ENCODE measurements at places on chromosomes 6 and 20. TPM values are rescaled to one million over a fixed set of nuclear protein-coding genes. Genes with fewer than 3 reads are reported as not detected.

DNA sequence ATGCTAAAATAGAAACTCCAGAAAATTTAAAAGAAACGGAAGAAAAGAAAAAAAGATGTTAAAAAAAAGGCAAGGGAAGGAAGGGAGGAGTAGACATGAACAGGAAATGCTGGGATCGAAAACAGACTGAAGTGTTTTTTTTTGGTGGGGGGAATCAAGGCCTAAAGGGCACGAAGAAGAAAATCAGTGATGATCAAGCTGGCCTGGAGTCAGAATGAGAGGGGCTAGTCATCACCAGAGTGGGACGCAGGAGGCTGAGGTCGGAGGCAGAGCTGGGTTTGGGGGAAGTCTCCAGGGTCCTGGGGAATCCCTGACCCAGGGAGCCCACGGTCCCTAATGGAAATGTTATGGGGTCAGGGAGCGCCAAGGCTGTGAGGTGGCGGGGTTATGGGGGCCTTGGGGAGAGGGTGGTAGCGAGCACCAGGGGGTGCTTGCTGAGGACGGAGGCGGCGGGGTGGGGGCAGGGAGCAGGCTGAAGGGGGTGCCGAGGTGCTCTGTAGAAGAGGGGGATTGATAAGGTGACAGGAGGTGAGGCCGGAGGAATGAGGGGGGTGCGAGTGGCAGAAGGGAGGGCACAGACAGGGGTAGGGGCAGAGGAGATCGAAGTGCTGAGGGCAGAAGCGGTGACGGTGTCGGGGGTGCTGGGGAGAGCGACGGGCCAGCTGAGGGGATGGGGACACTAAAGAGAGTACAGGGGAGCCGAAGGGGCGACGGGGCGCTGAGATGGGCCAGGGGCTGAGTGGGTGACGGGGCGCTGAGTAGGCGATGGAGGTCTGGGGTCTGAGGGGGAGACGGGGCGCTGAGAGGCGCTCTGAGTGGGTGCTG, 684 bp downstream of the ZNFX1 start:
- peak overlapping the region; percentile 100 for H3K4me3 ChIP-seq
- DNase-seq: peak; percentile 79
- peaks cover 75% of the 10 kb centered on the region for H3K36me3 ChIP-seq
- peak overlapping the region; percentile 100 for H3K27ac ChIP-seq
- H3K27me3 ChIP-seq: no peaks in the 10 kb centered on the region

DNA sequence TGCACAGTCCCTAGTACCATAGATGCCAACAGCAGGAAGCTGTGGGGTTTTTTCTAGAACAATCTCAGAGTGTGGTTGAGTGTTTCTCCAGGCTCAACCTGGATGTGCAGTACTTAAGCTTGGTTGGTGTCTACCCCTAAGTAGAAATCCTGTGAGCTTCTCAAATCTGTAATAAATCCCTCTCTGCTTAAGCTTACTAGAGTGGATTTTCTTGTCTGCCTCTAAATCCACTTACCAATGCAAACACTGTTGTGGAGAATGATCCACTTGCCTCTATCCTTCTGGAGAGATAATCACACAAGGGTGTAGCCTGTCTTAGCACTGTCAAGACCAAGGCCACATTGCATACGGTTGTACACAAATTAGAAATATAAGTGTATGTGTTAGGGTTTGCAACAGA, 43.3 kb upstream of the CLIC5 start:
- H3K36me3 ChIP-seq: peaks cover 1% of the 10 kb centered on the region
- H3K27me3 ChIP-seq: peaks cover 38% of the 10 kb centered on the region
- H3K4me3 ChIP-seq: no peak overlapping the region

The ADGB gene
- total RNA-seq: 0.14 TPM

DNA sequence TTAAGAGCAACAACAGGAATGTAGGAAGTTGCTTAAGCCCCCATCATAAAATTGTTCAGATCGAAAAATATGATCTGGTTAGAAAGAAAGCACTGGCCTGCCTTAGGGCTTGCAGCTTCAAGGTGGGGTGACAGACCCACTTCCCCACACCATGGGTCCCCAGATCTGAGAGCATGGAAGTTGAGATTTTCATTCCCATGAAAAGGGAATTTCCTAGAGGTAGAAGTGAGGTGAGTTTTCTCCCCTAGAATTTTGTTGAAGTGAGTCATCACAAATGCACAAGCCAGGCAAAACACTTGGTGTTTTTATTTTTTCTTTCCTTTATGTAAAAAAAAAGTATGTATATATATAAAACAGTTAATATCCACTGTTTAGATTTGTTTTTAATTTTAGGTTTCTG, 213.6 kb upstream of the SUPT3H start:
- peaks cover 96% of the 10 kb centered on the region for H3K4me1 ChIP-seq
- H3K27ac ChIP-seq: no peak overlapping the region
- no peaks in the 10 kb centered on the region for H3K27me3 ChIP-seq
- H3K36me3 ChIP-seq: no peaks in the 10 kb centered on the region

DNA sequence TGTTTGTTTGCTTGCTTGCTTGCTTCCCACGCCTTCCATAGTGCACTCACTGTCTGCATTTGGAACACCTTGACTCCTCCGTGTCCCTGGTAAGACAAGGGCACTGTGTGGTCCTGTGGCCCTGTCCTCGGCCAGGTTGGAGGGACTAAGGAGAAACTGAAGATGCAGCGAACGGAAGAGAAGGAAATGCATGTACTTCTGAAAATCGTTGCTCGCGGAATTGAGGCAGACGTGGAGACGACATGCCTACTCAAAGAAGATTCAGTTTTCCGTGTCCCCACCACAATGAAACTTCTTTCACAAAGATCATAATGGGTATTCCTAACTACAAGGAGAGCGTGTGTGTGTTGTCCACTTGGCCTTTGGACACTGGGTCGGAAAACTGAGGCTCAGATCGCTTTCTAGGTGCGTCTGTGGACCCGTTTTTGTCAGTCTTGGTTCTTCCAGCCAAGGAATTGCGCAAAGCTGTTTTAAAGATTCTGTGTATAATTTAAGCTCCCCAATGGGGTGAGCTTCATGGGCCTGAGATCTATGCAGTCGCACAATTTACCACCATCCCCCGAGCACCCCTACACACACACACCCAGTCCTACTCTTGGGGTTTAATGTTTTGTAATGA, 120.4 kb upstream of the ZNF184 start:
- no peaks in the 10 kb centered on the region for H3K4me1 ChIP-seq
- peaks cover 50% of the 10 kb centered on the region for H3K27me3 ChIP-seq
- no peaks in the 10 kb centered on the region for H3K36me3 ChIP-seq
- no peak overlapping the region for H3K4me3 ChIP-seq

GRCh38 chr6:33746036-33746600, 587 bp downstream of the IP6K3 start:
- no peak overlapping the region for H3K27ac ChIP-seq
- H3K4me3 ChIP-seq: no peak overlapping the region
- peaks cover 16% of the 10 kb centered on the region for H3K27me3 ChIP-seq
- no peaks in the 10 kb centered on the region for H3K36me3 ChIP-seq
- DNase-seq: no peak

Measured in activated T-cell treated with anti-CD3 and anti-CD28 coated beads, Interleukin-2, amount 50 U/mL, for 72 hours (primary cell).